AG09319 (cell line): ENCODE measurements at places on chromosomes 7 and 10.
A peak's percentile ranks its signal among the peaks of the same experiment; 100 is the strongest.

- DNase-seq: peak; percentile 28
Observed at GRCh38 chr7:11193131-11193867, 219.6 kb downstream of the PHF14 start.

DNA sequence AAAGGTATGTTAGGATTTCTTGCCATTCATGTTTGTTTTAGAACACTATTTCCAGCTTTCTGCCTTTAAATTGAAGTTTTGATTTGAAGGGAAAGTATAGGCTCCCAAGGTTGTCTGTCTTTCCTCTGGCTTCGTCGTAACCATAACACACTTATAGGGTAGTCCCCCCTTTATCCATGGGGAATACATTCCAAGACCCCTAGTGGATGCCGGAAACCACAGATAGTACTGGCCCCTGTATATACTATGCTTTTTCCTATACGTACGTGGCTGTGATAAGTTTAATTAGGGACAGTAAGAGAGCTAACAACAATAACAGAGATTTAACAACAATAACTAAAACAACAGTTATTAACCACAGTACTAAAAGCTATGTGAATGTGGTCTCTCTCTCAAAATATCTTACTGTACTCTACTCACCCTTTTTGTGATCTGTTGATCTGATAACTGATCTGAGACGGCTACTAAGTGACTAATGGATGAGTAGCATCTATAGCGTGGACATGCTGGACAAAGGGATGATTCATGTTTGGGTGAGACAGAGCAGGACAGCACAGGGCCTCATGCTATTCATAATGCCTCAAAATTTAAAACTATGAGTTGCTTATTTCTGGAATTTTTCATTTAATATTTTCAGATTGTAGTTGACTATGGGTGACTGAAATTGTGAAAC is 273.1 kb downstream of the AUTS2 start:
- DNase-seq: no peak

DNA sequence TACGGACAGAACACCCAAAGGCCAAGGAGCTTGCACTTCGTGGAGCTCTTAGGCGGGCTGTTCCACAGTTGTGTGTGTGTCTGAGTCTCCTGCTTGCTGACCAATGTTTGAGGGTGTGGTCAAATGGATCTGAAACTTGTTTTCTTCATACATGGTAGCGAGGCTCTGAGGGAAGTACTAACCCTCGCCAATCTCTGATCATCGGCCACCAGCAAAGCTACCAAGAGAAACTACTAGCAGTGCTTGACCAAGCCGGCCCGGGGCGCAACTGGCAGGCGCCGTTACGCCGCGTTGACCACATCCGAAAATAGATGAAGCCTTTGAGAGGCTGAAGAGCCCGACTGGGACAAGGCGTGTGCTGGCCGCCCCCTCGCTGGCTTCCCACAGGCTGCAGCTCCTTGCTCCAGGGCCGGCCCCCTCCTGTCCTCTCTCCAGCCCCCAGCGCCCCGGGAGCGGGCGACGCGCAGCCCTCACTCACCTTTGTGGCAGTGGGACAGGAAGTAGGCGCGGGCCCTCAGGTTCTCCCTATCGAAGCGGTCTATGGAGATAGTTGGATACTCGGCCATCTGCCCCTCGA is 384 bp downstream of the DCLRE1C start:
- DNase-seq: peak; percentile 18

- DNase-seq: no peak
Observed at GRCh38 chr10:94107191-94107590, 113.5 kb downstream of the PLCE1 start.

GRCh38 chr10:101672536-101672935 is 22.4 kb downstream of the FBXW4 start:
- no peak for DNase-seq

- no peak for DNase-seq
Observed at GRCh38 chr10:101897633-101898032, 54.0 kb upstream of the KCNIP2 start.
